Activated CD8-positive, alpha-beta memory T cell treated with anti-CD3 and anti-CD28 coated beads for 1 hour (primary cell): ENCODE measurements at places on chromosomes 3 and 15.

- DNase-seq, result no peak
Measured at GRCh38 chr3:31813197-31813596, 167.9 kb downstream of the OSBPL10 start.

DNA sequence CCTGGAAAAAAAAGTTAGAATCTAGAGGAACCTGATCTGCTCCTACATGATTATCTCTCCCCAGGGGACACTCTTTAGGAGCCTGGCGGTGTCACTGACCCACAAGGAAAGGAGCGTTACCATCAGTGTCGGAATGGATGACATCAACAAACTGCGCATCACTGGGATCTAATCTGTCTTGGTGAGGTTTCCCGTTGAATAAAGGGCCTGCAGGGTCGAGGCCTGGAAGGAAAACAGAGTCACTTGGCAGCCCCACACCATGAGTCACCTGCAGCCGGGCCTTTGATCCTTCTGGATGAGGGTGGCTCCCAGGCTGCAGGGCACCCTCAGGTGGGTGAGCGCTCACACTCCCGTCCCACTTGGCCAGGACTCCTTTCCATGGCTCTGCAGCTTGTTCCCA, 25.0 kb downstream of the LIPH start:
- DNase-seq, result no peak

GRCh38 chr3:158368271-158368670, 202.7 kb upstream of the MLF1 start:
- DNase-seq, result no peak

- no peak for DNase-seq
Measured at GRCh38 chr15:74423431-74424257, 10.1 kb downstream of the SEMA7A start.

- DNase-seq, result no peak
Measured at GRCh38 chr15:89395461-89395871, 60.8 kb upstream of the POLG start.

- DNase-seq, result no peak
Measured at GRCh38 chr3:49324768-49325167, 15.1 kb downstream of the USP4 start.

DNA sequence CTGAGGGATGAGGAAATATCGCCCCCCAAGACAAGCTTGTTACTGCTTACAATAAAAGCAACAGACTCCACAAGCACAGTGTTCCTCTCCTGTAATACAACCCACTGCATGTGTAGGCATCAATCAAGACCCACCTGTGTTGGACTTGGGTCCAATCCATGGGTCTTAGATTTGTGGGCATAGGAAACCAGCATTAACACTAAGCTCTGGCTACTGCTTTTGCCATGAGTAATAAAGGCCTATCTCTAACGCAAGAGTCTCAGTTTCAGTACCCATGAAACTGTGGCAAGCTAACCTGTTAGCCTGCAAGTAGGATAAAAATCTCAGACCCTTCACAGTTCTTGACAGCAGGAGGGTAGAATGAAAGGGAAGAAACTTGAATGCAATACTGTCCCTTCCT, 5.2 kb upstream of the EIF1B start:
- no peak for DNase-seq

GRCh38 chr3:122427857-122428471, 12.1 kb upstream of the WDR5B start:
- no peak for DNase-seq

- DNase-seq, result no peak
Measured at GRCh38 chr3:152192050-152192449, 76.7 kb upstream of the MBNL1 start.

DNA sequence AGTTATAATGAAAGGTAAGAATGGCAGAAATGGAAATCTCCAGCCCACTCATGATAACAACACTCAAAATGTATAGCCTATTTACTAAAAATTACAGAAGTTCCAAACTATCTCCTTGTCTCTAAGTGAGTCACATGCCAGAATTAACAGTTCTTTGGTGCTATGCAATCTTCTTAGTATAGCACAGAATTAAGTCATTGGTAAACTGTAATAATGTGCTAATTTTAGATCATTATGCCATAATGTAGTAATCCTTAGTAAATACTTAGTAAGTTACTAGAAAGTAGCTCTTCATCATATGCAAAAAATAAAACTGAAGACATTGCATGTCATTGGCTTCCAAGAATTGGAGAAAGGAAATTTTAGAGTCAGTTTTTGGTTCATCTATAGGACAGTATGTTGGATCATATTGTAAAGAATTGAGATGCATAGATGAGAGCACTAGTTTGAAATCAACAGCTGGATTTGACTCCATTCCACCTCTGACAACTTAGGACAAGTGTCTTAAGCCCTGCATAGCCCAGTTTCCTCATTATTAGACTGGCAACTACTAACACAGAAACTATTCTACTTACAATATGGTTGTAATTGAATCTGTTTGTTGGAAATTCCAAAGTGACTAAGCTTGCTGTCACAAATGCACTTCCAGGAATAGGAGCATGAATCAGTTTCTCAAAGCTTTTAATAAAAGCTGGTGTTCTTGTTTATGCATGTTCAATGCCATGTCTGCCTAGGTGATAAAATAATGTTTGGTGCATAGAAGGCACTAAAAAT, 40.1 kb upstream of the CD47 start:
- DNase-seq, result no peak

DNA sequence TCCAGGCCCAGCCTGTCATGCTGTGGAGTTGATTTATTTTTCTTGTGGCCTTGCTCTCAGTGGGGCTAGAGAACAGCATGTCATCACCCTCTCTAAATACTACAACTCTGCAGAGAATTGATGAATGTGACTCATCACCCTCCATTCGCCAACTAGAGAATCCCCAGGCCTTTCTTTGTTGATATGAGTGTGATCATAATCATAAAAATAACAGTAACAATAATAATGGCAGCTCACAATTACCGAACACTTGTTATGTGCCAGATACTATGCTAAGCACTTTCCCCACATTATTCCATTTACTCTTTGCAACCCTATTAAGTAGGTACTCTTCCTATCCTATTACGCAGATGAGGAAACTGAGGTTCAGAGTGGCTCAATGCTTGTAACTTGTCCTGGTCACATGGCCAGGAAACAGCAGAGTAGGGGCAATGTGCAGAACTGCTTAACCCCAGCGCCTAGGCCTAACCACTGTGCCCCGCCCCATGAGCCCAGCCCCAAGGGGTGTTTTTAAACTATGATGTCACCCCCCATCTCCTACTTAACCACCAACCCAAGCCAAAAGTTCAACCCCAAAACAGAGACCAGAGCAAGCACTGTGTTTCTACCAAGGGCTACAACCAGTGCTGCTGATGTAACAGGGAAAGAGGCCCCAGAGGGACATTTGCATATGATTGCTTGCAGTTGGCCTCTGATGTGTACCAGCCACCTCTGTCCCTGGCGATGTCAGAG, 104.5 kb downstream of the ADCY5 start:
- no peak for DNase-seq

DNA sequence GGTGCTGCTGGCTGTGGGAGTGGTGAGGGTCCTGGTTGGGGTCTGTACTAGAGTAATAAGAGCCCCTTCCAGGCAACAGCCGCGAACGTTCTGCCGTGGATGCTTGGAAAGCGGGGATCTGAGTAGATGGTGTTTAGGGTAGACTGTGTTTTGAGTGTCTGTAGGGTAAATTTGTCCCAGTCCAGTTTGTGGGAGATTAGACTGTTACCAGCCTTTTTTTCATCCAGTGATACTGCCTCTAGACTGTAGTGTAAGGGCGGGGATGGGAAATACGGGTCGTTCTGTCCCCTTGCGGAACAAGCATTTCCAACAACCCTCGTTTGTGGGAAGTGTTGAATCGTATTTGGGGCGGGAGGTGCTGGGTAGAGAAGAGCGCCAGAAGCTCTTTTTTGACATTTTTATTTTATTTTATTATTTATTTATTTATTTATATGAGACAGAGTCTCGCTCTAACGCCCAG, 424 bp downstream of the HAUS2 start:
- DNase-seq, result no peak

DNA sequence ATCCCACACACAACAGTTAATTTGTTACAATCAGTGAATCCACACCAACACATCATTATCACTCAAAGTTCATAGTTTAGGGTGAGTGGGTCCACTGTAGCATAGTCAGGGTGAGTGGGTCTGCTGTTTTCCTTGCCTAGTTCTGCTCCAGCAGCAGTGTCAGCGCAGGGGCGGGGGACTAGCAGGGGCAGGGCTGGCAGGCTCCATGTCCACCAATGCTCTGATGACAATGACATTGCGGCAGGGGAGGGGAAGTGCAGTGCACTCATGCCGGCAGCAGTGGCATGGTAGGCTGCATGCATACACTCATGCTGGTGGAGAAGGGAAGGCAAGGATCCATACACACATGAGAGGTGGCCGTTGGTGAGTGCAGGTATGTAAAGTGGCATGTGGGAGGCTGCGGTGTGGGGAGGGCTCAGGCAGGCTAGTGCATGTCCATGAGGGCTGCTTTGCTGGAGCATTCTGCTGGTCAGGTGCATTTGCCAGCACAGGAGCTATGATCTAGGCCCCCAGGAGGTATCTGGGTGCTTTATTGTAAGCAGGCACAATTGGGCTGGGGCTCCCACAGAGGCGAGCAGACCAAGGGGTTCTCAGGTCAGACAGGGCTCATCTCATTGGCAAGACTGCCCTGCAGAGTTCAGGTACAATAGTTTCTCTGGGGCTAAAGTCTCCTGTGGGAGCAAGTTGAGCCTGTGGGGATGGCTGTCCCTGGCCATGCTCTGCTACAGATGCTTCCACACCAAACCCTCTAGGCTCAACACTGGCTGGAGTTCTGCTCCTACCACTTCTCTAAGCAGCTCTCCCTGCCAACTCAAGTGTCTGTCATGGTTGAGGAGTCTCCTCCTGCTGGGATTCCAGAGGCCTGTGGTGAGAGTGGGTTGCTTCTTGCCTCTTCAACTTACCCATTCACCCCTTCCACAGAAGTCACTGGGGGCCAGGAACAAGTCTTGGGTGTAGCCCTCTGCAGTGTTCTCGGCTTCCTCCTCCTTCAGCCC, 81.3 kb downstream of the KCNAB1 start:
- DNase-seq, result no peak

- DNase-seq, result no peak
Measured at GRCh38 chr3:33215739-33216138, 2.9 kb downstream of the SUSD5 start.

GRCh38 chr15:51625236-51625635, 2.7 kb upstream of the DMXL2 start:
- no peak for DNase-seq

GRCh38 chr3:30293621-30294240, 312.7 kb upstream of the TGFBR2 start:
- no peak for DNase-seq

GRCh38 chr15:101017093-101017754, 98.1 kb downstream of the LRRK1 start:
- no peak for DNase-seq

- DNase-seq, result no peak
Measured at GRCh38 chr3:167864552-167864874, 129.0 kb downstream of the SERPINI1 start.

GRCh38 chr3:141311170-141311495, 57.2 kb upstream of the ZBTB38 start:
- DNase-seq, result no peak

DNA sequence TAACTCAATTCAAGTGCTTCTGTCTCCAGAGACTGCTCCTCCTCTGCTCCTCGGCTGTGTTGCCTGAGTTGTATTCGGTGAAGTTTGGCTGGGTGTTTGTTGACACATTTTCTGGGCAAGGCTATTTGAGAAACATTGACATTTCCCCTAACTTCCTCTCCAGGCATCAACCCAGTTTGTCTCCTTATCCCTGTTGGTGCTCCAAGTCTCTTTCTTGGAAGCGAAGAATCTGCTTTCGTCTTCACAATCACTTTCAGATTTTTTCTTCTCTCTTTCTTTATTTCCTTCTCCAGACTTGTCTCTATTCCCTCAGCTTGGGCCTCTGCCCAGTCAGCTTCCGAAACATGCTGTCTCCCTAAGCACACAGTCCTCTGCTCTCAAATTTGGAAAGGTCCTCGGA, 84.7 kb downstream of the ETV5 start:
- DNase-seq, result no peak
